Stimulated activated naive CD8-positive, alpha-beta T cell treated with anti-CD3 and anti-CD28 coated beads, Interleukin-15, Interleukin-2, amounts not matched to agents 100 U/mL and 50 U/mL, for 24 hours (primary cell): ENCODE measurements at places on chromosomes 6 and 20.

- peak; percentile 22 for DNase-seq
Measured at GRCh38 chr6:2900821-2901644, 2.1 kb downstream of the SERPINB9 start.

- DNase-seq = no peak
Measured at GRCh38 chr6:30359276-30359675, 14.3 kb downstream of the RPP21 start.

GRCh38 chr6:146581968-146582367, 16.8 kb upstream of the ADGB start:
- DNase-seq = no peak

DNA sequence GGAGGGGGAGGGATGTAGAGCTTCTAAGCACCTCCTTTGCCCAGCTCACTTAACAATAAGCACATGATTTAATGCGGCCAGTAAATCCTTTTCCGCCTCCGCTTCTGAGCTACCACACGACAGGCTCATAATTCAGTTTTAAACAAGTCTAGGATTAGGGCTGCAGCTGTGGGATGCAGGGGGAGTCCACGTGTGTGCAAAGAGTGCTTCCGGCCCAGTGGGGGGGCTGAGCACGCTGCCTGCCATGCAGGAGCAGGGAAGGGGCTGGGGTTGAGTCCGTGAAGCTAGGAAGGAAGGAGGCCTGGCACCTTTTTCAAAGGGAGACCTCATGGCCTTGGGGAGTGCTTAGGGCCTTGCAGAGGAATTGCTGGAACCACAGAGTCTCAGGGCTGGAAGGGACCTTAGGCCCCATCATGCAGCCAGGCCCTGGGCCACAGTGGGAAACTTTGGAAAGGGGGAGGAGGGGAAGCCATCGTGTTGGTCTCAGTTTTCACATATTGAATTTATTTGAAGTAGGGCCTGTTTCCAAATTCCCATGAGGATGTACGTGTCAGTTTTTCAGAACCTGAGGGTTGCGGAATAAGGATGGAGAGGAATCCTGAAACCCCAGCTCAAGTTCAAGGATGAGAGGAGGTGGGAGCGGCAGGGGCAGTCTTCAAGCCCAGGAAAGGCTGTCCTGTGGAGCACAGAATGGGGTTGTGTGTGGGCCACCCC, 96.1 kb downstream of the VEGFA start:
- DNase-seq = no peak

DNA sequence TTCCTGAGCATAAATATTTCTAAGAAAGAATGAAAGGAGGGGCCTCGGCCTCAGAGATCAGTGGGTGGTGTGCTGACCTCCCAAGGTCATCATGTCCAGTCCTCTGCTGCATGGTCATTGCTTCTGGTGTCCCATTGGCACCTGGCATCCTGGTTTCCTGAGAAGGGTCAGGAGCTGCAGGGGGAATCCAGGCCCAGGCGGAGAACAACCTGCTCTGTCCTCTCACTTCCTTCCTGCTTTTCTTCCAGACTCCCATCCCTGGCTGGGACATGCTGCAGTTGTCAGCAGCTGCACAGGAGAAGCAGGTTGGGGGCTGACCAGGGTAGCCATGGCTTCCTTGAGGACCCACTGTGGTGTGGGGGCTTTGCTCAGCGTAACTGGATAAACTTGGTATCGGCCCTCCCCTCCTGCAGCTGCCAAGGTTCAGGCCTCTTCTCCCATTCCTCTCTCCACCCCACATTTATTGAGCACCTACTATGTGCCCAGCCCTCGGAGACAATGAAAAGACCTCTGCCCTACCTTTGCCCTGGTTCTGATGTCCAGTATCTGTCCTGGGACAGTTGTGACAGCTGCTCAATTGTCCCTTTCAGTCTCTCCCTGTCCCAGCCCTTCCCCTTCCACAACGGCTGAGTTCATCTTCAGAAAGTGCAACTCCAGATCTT, 155.2 kb downstream of the CEBPB start:
- no peak for DNase-seq

DNA sequence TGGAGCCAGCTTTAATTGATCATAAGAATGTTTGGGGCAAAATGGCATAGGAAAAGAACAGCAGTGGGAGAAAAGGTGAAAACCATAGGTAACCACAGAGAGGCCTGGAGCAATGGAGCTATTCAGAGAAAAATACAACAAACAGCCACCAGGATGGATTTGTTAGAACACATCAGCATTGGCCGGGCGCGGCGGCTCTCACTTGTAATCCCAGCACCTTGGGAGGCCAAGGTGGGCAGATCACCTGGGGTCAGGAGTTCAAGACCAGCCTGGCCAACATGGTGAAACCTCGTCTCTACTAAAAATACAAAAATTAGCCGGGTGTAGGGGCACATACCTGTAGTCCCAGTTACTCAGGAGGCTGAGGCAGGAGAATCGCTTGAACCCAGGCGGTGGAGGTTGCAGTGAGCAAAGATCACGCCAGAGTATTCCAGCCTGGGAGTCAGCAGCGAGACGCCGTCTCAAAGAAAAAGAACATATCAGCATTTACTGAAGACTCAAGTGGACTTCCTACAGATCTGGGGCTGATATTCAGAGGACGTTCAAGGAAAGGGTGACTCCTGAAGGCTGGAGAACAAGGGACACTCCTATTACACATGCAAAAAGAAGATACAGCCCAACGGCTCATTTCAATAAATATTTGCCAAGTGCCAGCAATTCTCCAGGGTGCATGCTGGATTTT, 20.2 kb downstream of the SNHG17 start:
- DNase-seq = no peak

DNA sequence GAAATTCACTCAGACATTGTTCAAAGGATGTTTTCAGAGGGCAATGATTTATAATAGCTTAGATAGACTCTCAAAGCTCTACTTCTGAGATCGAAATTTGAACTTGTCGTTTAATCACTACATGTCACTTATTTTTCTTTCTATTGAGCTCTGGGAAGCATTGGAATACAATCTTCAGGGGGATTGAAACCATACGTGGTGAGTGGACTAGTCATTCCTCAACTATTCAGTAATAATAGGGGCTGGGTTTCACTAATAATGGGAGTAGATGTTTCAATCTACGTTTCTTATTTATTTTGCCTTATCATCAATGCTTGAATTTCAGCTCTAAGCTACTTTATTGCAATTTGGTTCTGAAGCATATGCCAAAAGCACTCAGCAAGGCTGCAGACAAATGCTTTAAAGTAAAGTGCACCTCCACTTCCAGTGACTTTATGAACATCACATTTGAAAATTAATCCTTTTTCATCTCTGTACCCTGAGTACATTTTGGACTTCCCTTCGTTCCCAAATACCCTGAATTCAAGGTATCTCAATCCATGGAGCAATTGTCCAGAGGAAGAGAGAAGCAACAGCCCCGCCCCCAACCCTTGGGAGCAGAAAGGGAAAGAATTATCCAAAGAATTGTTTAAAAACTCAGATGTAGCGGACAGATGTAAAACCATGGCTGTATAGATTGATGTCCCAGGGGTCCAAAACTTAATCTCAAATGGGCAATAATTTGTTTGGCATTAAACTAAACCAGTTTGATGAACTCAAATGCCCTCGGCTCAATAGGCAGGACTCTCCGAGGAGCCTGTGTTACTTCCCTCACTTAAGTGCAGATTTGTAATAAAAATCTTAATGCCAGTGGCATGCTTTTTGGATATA, 68.1 kb downstream of the HFE start:
- DNase-seq = peak; percentile 45

DNA sequence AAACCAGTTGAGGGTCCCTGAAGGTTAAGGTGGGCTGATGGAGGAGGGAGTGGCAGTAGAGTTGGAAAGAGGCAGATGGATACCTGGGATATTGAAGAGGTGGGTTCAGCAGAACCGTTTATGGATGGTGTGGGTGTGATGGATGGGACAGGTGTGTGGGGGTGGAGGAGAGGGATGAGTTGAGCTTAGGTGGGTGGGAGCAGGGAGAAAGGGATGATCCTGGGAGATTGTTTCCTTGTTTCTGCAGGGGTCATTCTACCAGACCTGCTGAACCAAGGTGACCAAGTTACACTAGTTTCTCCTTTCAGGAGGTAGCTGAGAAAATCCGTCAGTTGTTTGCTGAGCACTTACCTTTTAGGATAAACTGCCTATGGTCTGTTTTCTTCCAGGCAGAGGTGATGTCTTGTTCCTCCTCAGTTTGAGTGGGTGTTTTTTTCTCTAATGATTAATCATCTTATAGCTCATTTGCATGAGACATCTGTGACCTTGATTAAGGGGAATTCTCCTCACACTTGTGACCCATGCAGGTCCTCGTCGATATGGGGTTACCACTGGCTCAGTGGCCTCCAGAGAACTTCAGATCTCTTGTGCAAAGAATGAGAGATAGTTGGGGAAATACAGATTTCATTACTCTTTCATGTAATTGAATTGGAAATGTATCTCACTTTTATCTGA, 53.0 kb downstream of the FARS2 start:
- no peak for DNase-seq

- DNase-seq = no peak
Measured at GRCh38 chr6:75023634-75024033, 182.2 kb downstream of the COL12A1 start.

DNA sequence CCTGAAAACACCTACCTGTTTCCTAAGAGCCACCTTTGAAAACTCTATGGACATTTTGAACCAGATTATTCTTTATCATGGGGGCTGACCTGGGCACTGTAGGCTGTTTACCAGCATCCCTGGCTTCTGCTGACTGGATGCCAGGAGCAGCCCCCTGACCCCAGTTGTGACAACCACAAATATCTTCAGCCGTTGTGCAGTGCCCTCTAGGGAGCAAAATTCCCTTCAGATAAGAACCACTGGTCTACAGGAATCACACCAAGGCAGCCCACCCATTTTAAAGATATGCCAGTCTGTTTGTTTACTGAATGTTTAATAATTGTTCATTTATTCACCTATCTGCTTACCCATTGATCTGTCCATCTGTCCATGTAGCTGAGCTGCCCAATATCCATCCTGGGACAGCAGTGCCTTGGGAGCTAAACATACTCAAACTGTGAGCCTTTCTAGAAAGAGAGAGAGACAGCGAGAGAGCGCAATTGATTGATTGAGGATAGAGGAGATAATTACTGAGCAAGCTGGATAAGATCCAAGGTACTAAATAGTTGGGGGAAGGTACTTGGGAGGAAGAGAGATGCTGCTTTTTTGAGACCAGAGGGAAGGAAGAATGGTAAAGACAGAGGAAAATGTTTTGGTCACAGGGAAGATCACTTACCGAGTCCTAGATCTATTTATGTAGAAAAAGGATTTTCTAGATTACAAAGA, 276.8 kb downstream of the NRN1 start:
- DNase-seq = no peak

- no peak for DNase-seq
Measured at GRCh38 chr6:52310932-52311331, 26.4 kb upstream of the MCM3 start.

DNA sequence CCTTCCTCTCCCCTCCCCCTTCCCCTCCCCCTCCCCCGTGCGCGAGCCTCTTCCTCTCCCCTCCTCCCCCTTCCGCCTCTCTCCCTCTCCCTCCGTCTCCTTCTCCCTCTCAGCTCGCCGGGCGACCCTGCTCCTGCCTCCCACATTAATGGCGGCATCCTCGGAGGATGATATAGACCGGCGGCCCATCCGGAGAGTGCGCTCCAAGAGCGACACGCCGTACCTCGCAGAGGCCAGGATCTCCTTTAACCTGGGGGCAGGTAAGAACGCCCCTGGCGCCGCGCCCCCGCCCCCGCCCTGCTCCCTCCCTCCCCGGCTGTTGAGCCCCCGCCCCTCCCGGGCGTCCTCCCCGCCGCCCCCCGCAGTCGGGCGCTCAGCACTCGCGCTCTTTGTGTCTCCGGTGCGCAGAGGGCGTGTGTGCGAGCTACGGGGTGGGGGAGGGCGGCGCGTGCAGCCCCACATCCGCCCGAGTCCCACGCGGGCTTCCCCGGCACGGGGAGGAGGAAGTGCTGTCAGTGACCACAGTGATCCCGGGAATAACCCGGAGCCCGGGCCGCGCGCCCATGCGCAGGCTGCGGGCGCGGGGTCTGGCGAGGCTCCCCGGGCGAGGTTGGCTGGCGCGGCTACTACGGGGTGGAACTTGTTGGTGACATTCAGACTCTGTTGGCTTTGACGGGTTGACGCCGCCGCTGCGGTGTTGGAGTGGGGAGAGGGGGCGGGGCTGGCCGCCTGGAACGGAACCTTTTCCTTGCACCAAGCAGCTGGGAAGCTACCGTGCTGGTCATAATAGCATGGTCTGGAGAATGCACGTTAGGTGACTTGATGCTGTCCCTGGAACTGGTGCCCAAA, 33.2 kb downstream of the PHACTR1 start:
- DNase-seq = no peak

DNA sequence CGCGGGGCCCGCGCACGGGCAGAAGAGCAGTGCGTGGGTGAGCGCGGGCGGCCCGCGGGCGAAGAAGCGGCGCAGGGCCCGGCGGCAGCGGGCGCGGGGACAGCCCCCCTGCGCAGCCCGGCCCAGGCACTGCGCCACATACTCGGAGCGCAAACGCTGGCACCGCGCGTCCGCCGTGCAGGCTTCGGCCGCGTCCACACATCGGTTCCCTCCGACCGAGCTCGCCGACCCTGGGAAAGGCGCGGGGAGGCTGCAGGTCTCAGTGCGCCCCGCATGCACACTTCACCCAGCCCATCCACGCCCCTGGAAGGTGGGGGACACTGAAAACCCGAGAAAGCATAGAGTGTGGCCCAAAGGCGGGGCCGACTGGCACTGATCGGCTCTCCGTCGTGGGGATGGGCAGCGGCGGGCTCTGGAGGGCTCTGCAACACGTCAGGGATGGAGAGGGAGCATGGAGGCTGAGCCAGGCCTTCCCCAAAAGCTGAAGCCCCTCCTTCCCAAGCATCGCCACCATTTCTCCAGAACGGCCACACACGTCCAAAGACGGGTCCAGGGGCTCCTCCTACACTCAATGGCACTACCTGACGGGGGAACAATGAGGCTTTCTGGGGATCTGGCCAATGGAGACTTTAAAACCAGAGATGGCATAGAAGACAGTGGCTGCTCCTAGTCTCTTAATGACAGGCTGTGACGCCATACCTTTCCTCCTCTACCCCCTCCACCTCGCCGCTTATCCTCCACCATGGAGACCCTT, 2.0 kb downstream of the GFRA4 start:
- DNase-seq = no peak

DNA sequence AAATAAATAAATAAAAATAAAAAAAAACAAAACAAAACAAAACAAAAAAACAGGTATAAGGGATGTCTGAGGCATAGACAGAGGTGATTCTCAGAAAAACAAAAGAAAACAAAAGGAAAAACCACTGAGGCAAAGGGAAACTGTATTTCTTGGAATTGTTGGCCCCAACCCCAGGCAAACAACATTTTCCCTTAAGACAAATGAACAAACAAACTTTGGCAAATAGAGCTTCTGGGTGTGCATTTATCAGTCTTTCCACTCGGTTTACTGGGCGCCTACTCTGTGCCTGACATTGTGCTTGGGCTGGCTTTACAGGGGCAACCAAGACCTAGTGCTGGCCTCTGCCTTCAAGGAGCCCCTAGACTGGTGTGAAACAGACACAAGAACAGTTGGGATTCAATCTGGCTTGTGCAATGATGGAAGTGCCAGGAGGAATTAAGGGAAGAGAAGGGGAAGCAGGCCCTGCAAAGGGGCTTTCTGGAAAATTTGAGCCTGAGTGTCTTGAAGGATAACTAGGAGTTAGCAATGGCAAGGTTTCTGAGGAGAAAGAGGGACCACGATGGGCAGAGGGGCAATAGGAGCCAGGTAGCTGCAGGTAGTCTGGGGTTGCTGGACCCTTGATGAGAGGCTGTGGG, 33.8 kb upstream of the IER3 start:
- no peak for DNase-seq
